ENCODE measurements at places on chromosomes 3 and 15.

DNA sequence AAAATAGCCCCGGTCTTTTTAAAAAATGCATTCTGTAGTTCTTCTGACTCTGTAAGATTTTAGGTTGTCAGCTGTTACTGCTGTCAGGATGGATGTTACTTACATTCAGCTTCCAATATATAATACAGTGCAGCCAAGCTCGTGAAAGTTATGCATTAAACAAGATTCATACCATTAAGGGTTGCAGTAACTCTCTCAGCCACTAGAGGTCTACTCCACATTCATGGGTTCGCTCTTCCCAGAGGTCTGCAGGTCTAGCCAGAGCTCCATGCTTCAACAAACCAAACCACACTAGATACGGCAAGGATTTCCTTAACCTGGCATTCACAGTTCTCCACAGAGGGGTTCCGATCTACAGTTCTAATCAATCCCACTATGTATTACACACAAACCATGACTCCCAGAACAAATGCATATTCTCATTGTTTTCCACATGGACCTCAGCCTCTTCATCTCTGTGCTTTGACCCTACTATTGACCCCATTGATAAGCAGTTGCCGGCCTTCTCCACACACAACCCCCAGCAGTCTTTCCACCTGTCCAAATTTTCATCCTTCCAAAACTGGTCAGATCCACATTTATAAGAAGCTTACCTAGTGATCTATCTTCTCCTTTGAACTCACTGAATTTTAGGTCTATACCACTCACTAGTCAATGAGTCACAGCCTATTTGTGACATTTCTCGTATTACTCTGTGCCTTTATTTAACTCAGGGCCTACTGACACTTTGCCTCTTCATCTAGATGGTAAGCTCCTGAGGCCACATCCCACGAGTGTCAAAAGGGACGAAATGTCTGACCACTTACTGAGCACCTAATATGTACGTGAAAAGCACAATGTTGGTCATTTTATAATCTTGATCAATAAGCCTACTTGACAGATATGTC, 33.7 kb downstream of the RORA start:
- no peak for DNase-seq

DNA sequence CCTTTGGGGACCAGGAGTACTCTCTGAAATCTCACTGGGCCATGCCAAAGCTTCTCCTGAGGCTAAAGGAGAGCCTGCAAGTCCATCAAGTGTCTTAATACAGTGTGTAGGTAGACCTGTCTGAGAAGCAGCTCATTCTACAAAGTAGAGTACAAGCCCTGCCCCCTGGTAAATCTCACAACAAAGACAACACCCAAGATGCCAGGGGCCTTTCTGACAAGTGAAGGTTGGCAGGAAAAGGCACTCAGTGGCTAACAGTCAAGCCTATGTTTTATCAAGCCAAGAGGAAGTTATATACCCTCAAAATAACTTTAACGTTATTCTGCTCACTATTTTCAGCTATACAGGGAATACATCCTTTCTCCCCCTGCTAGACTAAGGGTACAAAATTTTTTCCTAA, 58.3 kb downstream of the NMNAT3 start:
- no peak for DNase-seq

DNA sequence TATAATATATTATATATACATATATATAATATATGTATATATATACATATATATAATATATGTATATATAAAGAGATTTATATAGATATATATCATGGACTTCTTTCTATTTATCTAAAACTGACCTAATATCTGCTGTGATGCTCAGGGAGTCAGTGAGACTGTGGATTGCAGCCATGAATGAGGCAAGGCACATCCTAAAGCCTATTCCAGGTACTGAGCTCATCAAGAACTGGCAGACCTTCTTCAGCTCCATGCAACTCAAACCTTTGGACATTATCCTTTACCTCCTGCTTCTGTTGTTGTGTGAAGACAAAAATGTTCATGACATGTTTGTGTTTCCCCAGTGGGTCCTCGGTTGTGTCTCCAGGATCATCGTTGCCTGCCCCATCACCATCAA, 7.7 kb upstream of the LPP start:
- no peak for DNase-seq

GRCh38 chr3:152184971-152185686, 83.6 kb upstream of the MBNL1 start:
- no peak for DNase-seq

- no peak for DNase-seq
Observed at GRCh38 chr3:6120786-6121185, 740.1 kb upstream of the GRM7 start.

- no peak for DNase-seq
Observed at GRCh38 chr15:35115155-35115725, 30.1 kb upstream of the NANOGP8 start.

DNA sequence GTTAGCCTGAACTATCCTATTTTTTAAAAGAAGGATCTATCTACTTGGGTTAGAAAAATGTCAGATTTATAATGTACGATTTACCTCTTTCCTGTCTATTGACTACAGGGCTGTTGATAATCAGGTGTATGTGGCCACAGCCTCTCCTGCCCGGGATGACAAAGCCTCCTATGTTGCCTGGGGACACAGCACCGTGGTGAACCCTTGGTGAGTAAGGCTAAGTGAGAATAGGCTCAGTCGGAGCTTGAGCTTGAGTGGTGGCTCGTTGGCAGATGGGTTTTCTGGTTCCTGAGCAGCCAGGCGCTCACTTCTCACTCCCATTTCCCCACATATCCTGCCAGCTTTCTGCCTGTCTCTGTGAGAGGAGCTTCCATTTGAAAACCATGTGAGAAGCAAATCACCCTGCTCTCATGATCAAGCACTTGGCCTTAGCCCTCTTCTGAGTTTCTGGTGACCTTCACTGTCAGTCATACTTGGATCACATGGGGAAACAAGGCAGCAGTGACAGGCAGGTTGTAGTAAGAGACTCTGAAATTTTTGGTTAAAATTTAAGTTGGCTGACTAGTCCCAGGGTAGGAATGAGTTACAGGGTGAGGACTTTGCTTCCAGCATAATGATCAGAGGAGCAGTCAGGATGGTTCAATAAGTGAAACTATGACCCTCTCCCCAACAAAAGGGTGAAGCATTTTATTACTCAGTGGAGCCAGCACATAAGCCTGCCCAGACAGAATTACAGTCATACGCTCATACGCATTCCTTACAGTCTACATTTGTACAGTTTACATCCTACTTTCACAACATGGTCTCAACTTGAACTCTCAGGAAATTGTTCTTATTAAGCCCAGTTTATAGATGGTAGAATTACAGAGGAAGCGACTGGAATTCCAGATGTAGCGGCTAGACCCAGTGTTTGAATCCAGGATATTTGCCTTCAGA, 18.0 kb downstream of the NIT2 start:
- DNase-seq: no peak

- DNase-seq: no peak
Observed at GRCh38 chr3:110859993-110860392, 211.6 kb upstream of the NECTIN3 start.

- no peak for DNase-seq
Observed at GRCh38 chr3:170046269-170047132, 8.7 kb downstream of the GPR160 start.

DNA sequence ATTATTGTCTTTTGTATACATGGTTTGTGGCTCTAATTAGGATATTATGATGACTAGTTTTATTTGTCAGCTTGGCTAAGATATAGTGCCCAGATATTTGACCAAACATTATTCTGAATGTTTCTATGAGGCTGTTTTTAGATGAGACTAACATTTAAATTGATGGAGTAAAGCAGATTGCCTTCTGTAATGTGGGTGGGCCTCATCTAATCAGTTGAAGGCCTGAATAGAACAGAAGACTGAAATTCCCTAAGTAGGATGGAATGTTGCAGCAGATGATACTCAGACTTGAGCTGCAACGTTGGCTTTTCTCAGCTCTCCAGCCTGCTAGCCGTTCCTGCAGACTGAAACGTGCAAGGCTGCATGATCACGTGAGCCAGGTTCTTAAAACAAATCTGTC, 546.5 kb downstream of the EDEM1 start:
- no peak for DNase-seq

DNA sequence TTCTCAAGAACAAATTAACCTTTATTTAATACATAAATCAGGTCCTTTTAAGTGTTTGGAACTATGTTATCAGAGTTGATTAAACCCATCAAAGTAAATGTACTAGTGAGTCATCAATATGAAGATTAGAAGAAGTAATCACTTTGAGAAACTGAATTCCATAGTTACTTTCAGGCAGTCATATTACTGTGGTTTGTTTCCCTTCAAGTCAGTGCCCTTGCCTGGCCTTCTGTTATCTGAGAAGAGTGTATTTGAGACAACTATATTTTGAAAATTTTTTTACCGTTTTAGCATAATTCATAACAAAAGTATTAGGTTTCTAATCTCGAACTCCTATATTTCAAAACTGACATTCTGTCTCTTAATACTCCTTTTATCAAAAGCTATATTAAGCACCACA, 73.6 kb downstream of the GMPS start:
- no peak for DNase-seq

DNA sequence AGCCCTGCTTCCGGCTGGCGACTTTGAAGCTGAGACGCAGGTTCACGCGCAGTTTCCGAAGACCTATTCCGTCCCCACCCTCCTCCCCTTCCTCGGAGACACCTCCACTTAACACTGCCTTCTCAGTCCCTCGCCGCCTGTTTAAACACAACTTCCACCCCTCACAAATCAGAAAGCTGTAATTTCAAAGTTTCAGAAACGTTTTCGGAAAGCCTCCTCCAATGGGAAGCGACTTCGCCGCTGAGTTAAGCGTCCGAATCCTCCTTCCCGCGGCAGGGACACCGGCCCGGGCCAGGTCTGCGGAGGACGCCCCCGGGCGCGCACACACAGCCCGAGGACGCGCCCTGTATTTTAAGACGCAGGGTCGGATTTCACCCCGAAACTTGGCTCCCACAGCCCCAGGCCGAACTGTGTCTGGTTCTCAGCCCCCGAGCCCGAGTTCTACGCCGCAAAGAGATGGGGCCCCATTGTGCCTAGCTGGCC, 559 bp upstream of the LRRN1 start:
- DNase-seq: peak; percentile 43

DNA sequence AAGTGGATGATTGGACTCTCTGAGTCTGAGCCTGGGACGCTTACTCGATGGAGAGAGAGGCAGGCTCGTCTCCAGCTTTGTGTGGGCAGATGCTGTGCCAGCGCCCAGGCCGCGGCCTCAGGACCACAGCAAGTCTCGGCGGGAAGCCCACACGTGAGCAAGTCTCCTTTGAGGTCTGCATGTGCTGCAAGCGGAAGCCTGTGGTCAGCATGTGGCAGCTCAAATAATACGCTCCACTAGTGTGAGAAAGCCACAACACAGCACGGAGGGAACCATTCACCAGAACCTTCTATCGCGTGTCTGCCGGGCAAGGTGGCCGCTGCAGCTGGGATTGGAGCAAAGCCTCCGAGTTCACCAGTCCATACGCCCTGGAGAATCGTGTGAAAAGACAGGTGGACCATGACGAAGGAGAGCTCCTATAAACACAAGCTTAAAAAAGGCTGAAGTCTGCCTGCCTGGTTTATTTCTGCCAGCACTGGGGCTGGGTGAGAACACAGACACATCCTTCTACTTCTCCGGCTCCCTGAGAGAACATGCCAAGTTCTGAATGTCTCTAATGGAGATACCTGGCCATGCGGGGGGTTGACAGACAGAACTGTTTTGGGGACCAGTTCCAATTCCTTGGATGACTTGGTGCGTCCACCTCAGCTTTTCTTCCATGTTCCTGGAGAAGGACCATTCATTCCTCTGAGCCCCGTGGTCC, 82.0 kb upstream of the LRIG1 start:
- peak; percentile 0 for DNase-seq

GRCh38 chr3:138351151-138351550, 2.8 kb downstream of the MRAS start:
- no peak for DNase-seq

GRCh38 chr3:176692199-176692965, 504.9 kb downstream of the TBL1XR1 start:
- no peak for DNase-seq

DNA sequence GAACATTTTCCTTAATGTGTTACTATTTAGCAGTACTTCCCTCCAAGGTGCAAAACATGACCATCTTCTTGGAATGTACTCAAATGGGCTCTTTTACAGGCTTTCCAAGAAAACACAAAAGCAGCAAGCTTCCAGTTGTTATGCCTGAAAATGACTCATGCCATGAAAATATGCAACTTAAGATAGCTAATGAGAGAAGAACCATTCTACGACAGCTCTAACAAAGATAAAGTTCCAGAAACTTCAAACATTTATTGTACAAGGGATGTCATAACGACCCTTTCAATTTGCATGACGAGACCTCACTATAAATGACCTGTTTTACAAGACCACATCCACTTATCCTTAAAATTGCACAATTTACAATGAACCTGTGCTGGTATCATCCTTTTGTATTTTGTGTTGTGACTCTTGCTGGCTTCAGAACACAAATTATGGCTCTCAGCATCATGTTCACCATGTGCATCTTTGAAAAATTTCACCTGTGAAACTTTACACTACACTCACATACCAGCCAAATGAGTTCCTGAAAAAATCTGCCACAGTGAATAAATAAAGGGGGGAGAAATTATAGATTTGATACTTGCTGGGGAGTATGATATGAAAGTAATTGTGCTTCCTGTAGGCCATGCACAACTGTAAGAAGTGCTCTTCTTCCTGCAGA, 433.7 kb downstream of the MAGI1 start:
- no peak for DNase-seq

DNA sequence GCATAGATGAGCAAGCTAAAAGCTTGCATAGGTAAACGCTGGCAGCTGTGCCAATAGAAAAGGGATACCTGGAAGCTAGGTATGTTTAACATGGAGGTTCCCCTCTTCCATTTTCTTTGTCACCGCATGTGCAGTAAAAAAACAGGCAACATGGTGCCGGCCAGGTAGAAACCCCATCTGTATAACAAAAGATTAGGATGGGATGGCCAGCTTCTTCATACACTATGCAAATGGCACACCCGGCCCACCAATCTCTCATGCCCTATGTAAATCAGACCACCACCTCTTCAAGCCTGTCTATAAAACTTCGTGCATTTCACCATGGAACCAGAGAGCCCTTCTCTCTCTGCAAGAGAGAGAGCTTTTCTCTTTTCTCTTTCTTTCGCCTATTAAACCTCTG, 224.3 kb upstream of the P2RY1 start:
- DNase-seq: no peak

DNA sequence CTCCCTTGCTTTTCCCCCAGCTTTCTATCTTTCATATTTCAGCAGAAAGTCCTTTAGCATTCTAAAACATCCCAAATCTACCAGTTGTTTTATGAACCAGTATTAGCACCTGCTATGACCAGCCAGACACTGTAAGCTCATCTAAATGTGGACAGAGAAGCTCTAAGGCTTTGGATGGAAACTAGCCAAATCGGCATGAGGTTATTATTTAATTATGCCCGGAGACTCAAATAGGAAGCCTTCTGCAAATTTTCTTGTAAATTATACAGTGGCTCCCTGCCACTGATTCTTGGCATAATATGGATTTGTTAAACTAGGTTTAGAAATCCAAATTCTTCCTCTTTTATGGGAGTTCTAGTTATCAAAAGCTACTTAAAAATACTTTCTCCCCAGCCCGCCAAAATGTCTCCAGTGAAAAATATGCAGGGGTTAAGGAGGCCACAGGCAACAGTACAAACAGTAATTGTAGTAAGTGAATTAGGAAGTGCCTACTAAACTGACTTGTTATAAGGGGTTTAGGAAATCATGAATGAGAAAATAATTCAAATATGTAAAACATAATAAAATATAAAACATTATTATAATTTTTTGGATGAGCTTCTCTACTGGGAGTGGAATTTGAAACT, 15.4 kb downstream of the MYH15 start:
- no peak for DNase-seq

GRCh38 chr3:195873971-195874370, 34.4 kb downstream of the TNK2 start:
- DNase-seq: no peak

GRCh38 chr3:42031808-42032480, 59.2 kb upstream of the TRAK1 start:
- DNase-seq: no peak

All from activated naive CD4-positive, alpha-beta T cell (primary cell).